Cerebellum (tissue), 4 donors: ENCODE measurements at places on chromosomes 4 and X. TPM values are rescaled to one million over a fixed set of nuclear protein-coding genes. Genes with fewer than 3 reads are reported as not detected.

Gene MAGEA12
- total RNA-seq: not detected

Gene RBM41
- total RNA-seq: 32.1 TPM

Gene ADRA2C
- total RNA-seq: 5.3 TPM

Gene CT83
- total RNA-seq: not detected

Gene CXCL8
- total RNA-seq: 2.0 TPM

Gene RASL11B
- total RNA-seq: 6.0 TPM

Gene TEX11
- not detected for total RNA-seq

Gene RBM47
- total RNA-seq: 1.8 TPM

Gene IL13RA2
- total RNA-seq: 1.5 TPM

Gene NSG1
- 223 TPM for total RNA-seq

Gene PLXNA3
- 28.2 TPM for total RNA-seq

Gene MSX1
- total RNA-seq: 6.7 TPM

Gene ZDHHC15
- 10.4 TPM for total RNA-seq

Gene GRK4
- total RNA-seq: 26.5 TPM

Gene SORCS2
- 9.3 TPM for total RNA-seq

Gene CPZ
- 5.0 TPM for total RNA-seq

Gene DCAF8L2
- not detected for total RNA-seq

Gene USP51
- total RNA-seq: 7.5 TPM

Gene ANXA3
- total RNA-seq: 11.7 TPM

Gene DDIT4L
- 1.1 TPM for total RNA-seq

Gene SRPX2
- total RNA-seq: 1.4 TPM

Gene UGT2B11
- total RNA-seq: not detected

Gene CACNA1F
- 0.36 TPM for total RNA-seq

Gene PCDH7
- total RNA-seq: 92.5 TPM

Gene IGSF1
- 1.7 TPM for total RNA-seq

Gene ENOX2
- total RNA-seq: 5.2 TPM

Gene TMPRSS11A
- not detected for total RNA-seq

Gene HTR2C
- 3.3 TPM for total RNA-seq

Gene CDKL2
- 34.6 TPM for total RNA-seq

Gene PAGE2B
- not detected for total RNA-seq

Gene HNRNPDL
- 208 TPM for total RNA-seq

Gene FGF13
- 47.2 TPM for total RNA-seq

Gene DHX15
- 220 TPM for total RNA-seq

Gene CXCL9
- total RNA-seq: not detected

Gene PCSK1N
- total RNA-seq: 35.7 TPM

Gene RAB39B
- 20.1 TPM for total RNA-seq

Gene SLC6A14
- not detected for total RNA-seq

Gene PABPC1L2B
- total RNA-seq: 0.09 TPM

Gene MAGEA11
- total RNA-seq: not detected

Gene CPLX1
- total RNA-seq: 3.4 TPM

Gene CXCL6
- total RNA-seq: 1.00 TPM

Gene CLCN4
- total RNA-seq: 44.0 TPM

Gene LAMP2
- total RNA-seq: 48.3 TPM

Gene VCX2
- not detected for total RNA-seq

Gene CENPVL3
- total RNA-seq: 3.9 TPM

Gene ARHGAP24
- total RNA-seq: 12.9 TPM

Gene GAGE12J
- not detected for total RNA-seq

Gene SOX3
- total RNA-seq: 1.5 TPM

Gene ZNF674
- total RNA-seq: 10.1 TPM

Gene SSX4
- total RNA-seq: not detected

Gene IL15
- total RNA-seq: 1.1 TPM

Gene GABRG1
- total RNA-seq: 22.3 TPM

Gene SMPX
- 0.54 TPM for total RNA-seq

Gene ITIH6
- not detected for total RNA-seq
